Retina (tissue), 1 donor: ENCODE measurements at places on chromosomes 3 and 15.
A peak's percentile ranks its signal among the peaks of the same experiment; 100 is the strongest.

DNA sequence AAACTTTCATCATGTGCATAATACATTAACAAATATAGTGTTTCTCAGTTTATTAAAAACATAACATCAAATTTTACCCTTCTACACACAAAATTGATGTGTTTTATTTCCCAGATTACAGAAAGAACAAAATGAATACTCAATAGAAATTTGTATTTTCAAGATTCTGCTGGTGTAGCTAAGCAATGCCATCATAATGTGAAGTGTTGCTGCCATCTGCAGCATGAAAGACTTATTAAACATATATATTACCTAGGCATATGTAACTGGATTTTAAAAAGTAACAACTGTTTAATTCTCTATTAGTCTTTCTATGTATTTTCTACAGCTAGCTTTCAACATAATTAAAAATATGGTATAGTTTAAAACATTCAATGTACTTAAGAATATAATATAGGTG is 27.5 kb downstream of the PLSCR5 start:
- no peak for DNase-seq

GRCh38 chr3:133362539-133362938 is 37.3 kb upstream of the BFSP2 start:
- no peak for DNase-seq

DNA sequence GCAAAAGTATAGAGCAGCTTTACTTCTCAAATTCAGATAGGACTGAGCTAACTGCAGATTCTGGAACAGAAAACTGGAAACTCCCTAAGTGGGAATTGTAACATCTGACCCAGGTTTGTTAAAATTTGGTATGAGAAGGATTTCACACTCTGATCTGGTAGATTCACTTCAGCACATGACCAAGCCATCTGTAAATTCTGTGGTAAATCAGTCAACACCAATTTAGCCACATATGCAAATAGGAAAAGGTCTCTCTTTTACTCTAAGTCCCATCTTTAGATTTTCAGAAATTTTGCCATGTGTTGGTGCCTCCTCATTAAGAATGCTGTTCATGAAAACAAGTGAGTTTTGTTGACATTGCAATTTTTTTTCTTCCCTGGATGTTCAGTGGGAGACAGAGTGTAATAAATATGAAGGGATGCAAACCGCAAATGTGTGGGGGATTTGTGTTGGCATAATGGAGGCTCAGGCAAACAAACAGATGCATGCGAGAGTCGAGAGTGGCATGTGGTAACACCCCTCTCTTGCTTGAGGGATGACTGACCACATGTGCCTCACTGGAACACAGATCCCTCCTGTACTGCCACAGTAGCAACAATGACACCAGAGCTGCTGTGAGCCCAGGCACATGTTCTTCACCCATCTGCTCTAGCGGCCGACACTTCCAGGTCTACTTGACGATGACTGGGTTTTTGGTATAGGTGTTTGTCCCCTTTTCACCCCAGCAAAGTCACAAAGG is 146.6 kb downstream of the FEZF2 start:
- DNase-seq, result no peak

DNA sequence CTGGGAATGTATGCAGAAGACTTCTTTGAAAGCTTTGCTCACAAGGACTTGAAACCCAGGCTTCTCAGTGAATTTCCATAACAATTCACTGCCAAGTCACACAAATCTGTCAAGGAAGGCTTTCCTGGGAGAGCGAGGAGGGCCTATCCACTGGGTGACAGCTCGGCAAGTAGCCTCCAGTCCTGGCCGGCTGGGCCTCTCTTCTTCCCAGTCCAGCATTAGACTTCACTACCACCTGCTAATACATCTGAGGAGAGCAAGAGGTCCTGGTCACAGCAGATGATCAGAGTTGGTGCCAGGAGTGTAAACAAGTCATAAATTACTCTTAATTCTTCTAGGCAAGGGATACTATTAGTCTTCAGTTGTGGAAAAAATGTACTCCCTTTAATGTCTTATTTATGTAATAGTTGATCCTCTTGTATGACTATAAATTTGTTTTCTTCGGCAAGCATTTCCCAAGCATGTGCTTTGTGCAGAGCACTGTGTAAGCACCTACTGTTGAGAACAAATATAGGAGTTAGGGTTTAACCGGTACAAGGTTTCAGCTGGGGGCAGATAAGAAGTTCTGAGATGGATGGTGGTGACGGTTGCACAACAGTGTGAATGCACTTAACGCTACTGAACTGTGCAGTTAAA is 162.9 kb downstream of the VGLL4 start:
- no peak for DNase-seq

- no peak for DNase-seq
Observed at GRCh38 chr15:74022706-74023470, 28.4 kb downstream of the PML start.

DNA sequence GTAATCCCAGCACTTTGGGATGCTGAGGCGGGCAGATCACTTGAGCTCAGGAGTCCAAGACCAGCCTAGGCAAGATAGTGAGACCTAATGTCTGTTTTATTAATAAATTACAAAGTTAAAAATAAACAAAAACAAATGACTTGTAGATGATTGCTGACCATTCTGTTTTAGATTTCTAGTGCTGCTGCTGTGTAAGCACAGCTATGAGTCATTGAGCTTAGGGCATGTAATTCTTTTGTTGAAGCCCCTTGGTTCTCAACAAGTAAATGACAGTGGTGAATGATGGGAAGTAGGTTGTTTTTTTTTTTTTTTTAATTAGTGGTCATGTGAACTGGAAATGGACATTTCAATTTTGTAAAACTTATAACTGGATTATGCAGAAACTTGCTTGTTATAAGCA is 63.3 kb downstream of the LEO1 start:
- DNase-seq, result no peak

GRCh38 chr3:187963003-187963676 is 190.8 kb upstream of the LPP start:
- DNase-seq, result no peak

GRCh38 chr3:90015688-90016356 is 908.4 kb downstream of the EPHA3 start:
- DNase-seq, result peak; percentile 14

GRCh38 chr3:76011121-76011520 is 225.8 kb upstream of the ZNF717 start:
- DNase-seq, result no peak

DNA sequence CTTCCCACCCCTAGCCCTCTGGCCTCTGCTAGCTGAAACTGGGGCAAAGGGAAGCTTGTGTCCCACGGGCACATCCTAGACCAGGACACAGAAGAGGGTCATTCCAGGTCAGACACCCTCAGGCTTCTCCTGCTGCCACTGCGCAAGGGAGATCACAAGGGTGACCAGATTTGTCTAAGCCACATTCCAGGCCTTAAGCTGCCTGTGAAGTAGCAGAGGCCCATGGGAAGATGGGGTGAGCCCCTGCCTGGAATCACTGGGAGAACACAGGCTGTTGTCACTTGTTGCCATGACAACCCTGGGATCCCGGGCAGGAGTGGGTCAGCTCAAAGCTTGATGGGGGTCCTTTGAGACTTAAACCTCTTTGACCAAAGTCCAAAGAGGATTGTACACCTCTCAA is 10.8 kb downstream of the STRA6 start:
- DNase-seq, result no peak

DNA sequence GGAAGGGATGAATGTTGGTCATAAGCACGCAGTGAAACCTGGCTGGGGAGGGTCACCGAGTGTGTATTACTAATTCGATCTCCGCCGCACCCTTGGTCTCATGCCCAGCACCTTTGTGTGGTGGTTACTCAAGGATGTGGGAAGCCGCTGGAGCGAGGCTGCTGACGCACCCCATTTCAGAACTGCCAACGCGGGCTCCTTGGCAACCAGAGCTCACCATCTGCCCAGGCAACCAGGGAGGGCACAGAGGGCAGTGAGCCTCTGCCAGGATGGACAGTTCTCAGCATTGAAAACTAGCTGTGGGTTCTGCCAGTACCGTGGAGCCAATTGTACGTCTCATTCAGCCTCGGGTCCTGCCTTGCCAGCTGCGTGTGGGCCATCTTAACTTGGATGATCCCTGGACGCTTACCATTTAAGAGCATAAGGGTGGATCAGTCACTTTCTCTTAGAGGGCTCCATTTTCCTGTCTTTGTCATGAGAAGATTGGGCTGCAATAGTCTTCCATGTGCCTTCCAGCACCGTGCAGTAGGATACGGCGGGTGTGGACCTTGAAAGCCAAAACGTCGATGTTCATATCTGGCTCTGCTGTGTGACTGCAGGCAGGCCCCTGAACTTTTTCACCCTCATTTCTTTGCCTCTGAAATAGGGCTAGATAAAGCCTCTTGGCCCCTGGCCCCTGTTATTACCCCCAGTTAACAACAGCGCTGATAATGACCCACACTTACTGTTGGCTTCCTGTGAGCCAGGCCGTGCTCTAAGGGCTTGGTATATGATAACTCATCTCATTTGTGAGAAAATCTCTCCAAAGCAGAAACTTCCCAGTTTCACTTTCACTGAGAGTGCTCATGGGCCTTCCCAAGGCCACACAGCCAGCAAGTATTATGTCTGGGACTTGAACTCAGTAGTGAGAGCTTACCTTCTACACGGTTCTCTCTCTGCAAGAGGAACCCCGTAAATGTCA is 238.8 kb downstream of the OPA1 start:
- no peak for DNase-seq

- DNase-seq, result no peak
Observed at GRCh38 chr3:45182915-45183871, 37.0 kb upstream of the CDCP1 start.

DNA sequence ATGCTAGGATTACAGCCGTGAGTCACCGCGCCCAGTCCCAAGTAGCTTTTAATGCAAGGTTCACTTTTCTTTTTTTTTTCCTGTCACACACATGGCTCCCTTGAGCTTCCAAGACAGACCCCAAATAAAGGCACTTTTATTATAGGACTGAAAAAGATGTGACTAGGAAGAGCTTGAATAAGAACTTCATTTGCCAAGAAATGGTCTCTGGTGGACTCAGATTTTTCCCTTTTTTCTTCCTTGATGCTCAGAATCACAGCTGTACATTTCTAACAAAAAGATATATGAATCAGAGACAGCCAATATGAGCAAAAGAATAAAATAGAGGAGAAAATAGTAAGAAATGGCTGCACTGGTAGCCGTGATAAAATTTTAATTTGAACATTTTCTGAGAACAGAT is 337.2 kb downstream of the MAGI1 start:
- DNase-seq, result no peak

DNA sequence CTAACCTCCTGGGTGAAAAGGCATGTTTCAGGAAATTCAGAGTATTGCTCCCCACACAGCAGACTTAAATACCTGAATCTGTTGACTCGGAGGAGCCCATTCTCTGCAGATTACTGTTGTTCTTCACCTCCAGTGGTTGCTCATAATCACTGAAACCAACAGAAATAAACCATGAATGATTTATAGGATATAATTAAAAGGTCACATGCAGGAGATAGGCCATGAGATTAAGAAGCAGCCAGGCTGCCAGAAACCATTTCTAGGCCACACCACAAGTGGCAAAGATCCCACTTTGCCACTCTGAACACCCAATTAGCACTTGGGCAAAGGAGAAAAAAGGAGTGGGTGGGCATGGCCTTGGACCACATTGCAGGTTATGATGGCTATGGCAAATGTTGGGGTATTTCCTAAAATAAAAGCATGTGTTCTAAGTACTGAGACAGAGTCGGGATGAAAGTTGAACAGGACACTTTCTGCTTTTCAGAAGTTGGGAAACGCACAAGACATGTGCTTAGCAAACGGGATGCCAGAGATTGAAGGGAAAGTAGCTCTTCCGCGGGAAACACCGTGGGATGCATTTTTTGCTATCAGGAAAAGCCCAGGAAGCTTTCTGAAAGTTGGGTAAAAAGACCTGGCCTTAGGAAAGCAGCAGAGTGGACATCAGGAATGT is 1.5 kb downstream of the CDC25A start:
- no peak for DNase-seq

DNA sequence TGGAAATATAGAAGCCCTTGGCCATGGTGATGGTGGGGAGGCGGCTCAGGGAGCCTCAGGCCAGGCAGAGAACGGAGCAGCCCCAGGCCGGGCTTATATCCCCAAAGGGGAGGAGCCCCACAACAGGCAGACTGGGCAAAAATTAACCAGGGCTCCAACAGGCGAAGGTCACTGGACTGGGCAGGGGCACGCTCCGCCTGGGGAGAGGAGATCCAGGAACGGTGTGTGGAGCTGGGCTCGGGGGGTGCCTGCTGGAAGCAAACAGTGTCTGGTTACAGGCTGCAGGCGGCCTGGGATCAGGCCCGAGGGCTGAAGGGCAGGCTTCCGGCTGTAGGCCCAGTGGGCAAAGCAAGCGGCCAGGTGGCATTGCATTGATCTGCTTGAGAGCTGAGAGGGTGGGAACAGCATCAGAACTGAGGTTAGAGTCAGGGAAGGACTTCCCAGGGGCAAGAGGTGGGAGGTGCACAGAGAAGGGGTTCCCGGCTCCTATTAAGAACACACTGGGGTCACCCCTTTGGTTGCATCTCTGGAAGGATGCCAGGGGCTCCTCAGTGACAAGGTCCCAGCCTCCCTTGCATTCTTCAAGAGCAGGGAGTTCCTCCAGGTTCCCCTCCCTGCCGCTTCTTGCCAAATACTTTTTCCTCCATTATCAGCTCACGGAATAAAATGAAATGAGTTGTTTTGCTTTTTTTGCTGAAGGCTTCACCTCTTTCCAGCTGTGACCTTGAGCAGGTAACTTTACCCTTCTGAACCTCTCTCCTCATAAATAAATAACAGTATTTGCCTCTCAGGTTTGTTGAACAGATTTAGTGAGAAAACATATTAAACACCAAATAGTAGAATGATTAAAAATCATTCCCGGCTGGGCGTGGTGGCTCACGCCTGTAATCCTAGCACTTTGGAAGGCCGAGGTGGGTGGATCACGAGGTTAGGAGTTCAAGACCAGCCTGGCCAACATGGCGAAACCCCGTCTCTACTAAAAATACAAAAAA is 7.8 kb downstream of the ANPEP start:
- no peak for DNase-seq

- no peak for DNase-seq
Observed at GRCh38 chr3:66486202-66486601, 14.6 kb downstream of the LRIG1 start.

GRCh38 chr15:58285212-58285920 is 146.4 kb upstream of the LIPC start:
- no peak for DNase-seq

DNA sequence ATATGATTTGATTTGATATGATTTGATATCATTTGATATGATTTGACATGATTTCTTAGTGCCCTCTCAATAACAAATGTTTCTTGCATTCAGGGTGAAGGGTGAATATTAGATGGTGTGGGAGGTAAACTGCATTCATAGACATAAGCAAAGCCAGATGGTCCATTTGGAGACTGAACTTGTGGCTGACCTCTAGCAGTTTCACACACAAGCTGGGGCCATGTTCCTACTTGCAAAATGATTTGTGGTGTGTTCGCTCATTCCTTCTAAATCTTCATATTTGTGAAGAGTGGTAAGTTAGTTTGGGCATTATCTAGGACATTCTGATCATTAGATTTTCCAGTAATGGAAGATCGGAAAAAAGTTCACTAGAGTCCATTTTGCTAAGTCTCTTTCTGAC is 40.5 kb upstream of the CCR4 start:
- DNase-seq, result no peak

DNA sequence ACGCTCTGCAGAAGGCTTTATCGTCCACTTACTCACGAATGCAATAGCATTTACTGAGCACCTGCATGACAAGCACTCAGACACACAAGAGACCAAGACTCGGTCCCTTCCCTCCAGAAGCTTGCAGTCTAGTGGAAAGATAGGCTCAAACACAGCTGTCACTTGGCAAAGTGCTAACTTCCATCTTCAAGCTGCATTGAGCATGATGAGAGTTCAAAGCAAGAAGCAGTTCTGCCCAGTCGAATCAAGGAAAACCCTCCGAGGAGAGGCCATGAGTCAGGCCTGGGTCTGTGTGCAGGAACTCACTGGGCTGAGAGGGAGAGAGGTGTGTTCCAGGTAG is 51.5 kb downstream of the C3orf20 start:
- no peak for DNase-seq
